GM23248 (cell line): ENCODE measurements at places on chromosomes 16 and 17.

DNA sequence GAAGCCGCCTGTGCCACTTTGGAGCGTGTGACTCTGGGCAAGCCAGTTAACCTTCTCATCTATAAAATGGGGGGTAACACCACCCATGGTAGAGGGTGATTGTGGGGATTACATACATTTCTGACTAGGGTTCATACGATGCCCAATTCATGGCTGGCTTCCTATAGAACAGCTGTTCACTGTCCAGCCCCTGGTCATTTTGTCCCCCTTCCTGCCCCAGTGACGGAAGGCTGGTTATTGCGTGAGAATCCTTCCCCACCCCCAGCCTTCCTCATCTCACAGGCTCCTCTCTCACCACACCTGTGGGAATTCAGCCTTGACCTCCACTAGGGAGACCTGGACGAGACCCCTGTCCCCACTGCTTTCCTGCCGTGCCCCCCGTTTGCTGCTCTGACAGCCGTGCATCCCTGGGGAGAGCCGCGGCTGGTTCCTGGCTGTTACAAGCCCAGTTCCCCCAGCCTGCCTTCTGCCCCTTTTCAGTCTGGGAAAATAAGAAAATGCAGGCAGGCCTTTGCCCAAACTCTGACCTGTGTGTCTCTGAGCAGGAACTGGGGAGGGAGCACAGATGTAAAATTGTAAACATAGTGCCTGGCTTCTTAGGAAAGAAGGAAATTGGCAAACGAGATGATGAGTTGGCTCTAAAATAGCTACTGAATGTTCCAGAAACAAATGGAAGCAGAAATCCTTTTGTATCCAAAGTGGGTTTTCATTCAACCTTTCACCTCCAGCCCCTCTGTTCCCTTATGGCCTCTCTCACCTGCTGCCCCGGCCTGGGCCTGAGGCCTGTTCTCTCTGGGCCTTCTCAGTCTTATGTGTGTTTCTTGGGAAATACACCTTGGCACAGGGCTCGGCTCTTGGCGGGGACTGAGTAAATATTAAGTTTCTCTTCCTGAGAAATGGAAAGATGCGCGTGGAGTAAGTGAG is 67.3 kb downstream of the OR1D5 start:
- peak; percentile 27 for DNase-seq

DNA sequence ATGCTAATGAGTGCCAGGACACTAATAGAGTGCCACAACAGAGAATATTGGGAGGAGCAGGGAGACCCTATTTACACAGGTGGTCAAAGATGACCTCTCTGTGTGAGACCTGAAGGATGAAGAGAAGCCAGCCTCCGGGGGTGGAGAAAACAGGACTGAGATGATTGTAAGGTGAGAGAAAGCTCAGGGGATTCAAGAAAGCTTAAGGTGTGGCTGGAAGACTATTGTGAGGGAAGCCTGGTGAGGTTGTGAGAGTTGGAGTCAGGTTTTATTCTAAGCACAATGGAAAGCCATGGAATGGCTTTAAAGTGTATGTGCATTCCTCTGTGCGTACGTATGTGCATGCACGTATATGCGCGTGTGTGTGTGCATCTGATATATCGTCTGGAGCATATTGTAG is 10.4 kb upstream of the MARCHF10 start:
- DNase-seq = no peak

DNA sequence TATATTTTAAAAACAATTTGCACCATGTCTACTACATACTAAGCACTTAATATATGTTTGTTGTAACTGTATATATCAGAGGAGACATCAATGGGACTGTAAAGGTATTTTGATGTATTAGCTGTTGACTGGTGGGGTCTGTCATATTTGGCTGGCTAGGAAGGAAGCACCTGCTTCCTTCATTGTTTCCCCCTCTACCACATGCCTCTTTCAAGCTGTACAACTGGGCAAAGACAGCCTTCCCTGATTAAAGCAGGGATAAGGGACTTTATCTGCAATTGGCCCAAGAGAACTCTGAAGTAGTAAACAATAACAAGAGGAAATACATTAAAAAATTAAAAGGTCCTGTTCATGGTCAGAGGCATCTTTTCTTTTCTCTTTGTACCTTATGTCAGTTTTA is 5.5 kb upstream of the SLFN12L start:
- DNase-seq = no peak

DNA sequence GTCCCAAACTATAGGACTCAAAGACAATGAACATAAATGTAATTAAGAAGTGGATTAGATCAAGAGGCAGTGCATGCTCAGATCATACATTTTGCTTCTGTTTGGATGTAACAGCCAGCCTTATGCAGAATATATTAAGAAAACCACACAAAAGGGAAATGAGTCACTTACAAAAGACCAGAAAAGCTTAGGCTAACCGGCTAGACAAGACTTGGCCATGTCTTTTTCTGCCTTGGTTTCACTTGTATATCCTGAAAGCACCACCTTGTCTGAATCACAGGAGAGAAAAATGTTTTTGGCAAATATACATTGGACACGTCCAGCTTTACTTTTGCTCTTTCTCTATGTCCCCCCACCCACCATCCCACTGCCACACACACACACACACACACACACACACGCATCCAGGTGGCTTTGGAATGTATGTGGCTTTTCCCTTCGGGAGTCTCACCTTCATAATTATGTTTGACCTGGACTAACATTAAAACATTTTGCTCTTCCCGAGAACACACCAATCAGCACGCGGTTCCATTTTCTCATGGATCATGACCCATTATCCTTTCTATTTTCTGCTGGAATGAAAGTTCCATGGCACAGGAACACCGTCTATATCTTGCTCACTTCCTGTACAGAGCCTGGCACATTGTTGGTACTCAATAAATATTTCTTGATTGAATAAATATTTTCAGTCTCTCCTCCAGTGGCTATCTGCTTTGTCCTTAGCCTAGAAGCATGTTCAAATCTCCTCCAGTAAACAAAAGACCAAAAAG is 64.6 kb downstream of the CDK5R1 start:
- peak; percentile 68 for DNase-seq

DNA sequence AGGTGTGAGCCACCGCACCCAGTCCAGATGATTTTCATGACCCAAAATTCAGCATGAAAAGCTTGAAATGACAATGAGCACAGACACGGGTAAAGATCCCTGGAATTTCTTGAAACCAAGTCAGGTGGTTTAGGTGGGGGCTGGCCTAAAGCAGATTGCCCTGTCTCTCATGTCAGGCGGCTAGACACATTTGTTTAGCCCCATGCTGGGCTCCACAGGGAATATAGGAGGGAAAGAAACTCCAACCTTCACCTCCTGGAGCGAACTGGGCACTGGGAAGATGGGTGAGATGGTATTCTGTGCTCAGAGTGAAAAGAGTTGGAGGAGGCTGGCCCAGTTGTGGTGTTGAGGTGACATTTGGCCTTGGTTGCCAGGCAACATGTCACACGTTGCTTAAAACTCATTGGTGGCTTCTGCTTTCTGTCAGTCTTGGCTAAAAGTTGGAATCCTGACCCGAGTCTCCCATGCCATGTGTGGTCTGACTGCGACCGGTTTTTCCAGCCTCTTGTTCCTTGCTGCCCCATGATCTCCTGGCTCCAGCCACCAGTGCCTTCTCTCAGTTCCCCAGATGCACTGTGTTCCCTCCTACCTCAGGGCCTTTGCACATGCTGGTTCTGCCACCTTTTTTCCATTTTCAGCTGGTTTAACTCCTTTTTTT is 113.7 kb downstream of the ABCC6 start:
- DNase-seq = no peak
